H7 (cell line): ENCODE measurements at places on chromosomes 13 and 19. TPM values are rescaled to one million over a fixed set of nuclear protein-coding genes. Genes with fewer than 3 reads are reported as not detected.

DNA sequence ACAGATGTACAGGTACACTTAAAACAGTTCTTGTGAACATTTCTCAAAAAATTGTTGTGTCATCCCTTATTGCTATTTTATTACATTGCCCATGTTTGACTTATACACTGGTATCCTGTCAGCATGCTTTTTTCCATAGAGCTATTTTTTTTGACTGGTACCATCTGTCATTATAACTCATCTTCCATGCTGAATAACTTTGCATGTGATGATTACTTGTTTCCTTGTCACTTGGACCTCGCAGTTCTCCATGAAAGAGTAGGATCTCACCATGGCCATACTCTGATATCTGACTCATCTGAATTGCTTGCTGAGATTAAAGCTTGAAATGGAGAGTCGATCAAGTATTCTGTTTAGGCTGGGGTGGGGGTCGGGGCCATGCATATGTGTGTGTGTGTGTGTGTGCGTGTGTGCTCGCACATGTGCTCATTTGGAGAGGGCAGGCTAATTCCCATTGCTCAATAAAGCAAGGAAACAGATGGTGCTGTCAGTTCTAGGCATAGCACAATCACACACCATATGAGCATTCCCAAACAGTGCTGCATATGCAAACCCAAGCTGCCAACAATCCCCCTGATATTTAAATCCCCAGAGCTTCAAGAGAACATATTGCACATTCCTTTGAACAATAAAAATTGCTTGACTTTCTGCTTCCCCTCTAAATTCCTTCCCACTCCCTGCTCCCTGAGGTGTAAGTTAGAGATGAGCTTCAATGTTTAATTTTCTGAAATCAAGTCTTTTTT, 62.9 kb downstream of the NHLRC3 start:
- DNase-seq, result no peak

DNA sequence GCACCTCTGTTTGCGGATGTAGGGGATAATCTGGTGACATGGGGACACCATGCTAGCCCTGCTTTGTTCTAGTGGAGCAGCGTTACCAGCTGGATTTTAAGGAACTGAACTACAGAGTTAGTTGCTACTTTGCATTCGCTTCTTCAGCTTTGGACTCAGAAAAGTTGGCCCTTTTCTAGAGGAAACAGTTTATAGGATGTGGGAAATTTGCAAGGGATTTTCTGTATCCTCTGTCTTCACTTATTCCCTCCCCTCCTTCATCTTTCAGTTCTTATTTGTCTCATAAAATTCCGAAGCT, 2.1 kb downstream of the GATAD2A start:
- DNase-seq, result no peak

- no peak for DNase-seq
Measured at GRCh38 chr19:56170261-56170660, 5.5 kb upstream of the GALP start.

GRCh38 chr13:95247852-95248251, 53.4 kb downstream of the ABCC4 start:
- DNase-seq, result no peak

DNA sequence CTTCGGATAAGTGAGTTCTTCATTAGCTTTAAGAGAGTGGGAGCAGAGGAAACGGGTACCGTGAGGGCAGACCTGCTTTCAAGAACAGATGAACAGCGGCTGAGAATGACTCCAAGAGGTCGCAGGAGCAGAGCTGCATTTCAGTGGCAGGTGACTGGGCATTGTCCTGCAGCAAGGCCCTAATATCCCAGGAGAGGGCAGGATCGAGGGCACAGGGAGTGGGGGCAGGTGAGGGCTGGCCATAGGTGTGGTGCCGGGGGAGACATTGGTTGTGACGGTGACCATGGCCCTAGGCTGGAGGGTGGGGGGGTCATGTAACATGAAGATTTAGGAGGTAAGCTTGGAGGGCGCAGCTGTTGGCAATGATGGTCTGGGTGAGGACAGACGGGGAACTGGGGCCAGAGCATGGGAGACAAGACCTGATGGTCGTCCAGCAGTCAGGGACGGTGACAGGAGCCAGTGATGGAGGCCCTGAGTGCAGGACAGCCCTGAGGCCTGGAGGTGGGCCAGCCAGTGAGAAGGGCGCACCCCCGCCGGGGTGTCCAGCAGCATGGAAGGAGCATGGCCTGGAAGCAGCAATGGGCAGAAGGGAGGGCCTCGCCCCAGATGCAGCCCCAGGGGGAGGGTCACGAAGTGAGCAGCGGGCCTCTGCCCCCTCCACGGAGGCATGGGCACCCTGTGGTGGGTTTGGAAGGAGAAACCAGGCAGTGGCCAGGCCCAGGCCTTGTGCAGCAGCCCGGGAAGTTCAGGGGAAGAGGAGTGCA, 29.2 kb upstream of the LAMP1 start:
- DNase-seq, result peak; percentile 51

- DNase-seq, result peak; percentile 4
Measured at GRCh38 chr13:90968166-90968904, 379.2 kb upstream of the MIR17HG start.

GRCh38 chr19:58475714-58476497, at the start of gene ZNF446:
TSS of gene ZNF446 (plus strand) at chr19:58476352. CDS start at chr19:58477219, 867 bp downstream.
- peak; percentile 99 for DNase-seq

- DNase-seq, result no peak
Measured at GRCh38 chr13:44312834-44313551, 60.6 kb upstream of the SERP2 start.

DNA sequence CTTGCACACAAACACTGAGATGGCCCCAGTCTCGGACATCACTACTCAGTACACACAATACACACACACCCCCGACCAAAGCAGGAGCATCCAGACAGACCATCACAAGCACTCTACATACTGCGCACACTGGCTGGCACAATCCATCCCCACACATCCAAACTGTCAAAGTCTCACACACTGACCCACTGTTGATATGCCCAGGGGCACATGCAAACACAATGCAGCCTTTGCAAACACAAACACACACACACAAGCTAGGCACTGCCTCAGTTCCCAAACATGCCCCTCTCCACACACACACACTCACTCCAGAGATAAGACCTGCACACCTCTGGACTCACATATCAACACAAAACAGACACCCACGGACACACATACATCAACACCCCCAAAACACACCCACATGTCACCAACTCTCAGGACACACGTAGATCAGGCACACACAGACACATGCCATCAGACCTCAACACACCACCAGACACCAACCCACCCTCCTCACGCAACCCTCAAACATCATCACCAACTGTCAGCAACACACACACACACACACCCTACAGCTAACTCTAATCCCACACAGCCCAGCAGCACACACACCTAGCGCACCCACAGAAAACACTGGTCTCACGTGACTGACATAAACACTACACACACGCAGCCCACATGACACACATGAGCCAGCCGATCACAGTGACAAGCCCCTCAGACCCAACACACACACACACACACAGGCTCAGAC, 1.9 kb downstream of the BBC3 start:
- DNase-seq, result peak; percentile 30

DNA sequence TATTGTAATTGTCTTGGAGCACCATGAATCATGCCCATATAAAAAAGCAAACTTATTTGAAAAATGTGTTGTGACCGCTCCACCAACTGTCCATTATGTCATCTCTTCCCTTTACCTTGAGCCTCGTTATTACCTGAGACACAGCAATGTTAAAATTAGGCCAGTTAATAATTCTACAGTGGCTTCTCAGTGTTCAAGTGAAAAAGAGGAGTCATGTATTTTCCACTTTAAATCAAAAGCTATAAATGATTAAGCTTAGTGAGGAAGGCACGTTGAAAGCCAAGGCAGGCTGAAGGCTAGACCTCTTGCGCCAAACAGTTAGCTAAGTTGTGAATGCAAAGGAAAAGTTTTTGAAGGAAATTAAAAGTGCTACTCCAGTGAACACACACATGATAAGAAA, 210.5 kb downstream of the GPC6 start:
- no peak for DNase-seq

DNA sequence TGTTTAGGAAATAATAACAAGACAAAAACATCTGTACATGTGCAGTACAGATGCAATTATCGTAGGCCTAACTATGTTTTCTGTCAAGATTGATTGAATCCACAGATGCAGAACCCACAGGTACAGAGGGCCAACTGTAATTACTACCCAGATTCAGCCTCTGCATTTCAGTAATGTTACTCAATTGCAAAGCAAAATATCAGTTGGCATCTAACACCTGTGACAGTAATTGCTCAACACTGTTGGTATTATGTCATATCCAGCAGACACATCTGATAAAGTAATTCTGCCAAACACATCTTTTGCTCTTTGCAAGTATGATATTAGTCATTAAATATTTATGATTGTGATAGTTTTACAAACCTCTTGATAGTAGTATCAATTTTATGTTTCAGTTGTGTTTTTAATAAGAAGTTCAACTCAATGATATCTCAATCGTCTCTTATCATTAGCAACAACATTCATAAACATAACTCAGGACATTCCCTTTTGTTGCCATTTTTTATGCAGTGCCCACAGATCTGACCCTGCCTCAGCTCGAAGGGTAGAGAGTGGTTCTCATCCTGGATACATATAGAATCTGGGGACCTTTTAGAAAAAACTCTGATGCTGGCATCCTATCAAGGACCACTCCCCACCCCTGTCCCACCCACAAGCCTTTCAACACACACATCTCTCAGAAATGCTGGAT, 104.7 kb downstream of the MYCBP2 start:
- no peak for DNase-seq

DNA sequence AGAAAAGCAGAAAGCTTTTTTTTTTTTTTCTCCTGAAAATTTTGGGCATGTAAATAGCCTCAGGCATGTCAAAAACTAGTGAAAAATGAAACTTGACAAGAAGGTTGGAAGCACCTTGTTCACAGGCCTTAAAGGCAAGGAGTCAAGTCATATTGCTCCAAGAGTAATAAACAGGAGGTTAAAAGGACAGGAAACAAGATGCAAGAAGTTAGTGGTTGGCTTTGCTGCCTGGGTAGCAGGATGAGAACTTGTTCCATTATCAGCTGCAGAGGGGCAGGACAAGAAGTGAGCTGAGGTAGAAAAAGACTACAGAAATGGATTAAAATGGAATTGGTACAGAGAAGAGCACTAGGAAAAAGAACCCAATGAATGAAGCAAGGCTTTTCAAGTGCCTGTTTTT, 242.6 kb downstream of the DCT start:
- no peak for DNase-seq

DNA sequence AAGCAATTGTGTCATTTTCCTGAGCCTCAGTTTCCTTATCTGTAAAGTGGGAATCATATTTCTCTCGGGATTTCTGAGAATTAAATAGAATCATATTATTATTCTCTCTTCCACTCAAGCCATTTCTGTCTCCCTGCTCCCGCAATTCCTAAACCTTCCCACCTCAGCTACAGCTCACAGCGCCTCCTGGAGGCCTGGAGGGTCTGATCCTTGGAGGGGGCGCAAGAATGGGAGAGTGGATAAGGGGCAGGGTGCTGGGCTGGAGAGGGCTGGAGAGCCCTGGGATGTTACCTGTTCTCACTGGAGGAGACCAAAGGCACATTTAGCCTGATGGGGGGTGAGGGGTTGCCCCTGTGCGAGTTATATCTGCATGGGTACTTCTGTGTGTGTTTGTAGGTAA, 31.1 kb upstream of the CYP2S1 start:
- peak; percentile 78 for DNase-seq

DNA sequence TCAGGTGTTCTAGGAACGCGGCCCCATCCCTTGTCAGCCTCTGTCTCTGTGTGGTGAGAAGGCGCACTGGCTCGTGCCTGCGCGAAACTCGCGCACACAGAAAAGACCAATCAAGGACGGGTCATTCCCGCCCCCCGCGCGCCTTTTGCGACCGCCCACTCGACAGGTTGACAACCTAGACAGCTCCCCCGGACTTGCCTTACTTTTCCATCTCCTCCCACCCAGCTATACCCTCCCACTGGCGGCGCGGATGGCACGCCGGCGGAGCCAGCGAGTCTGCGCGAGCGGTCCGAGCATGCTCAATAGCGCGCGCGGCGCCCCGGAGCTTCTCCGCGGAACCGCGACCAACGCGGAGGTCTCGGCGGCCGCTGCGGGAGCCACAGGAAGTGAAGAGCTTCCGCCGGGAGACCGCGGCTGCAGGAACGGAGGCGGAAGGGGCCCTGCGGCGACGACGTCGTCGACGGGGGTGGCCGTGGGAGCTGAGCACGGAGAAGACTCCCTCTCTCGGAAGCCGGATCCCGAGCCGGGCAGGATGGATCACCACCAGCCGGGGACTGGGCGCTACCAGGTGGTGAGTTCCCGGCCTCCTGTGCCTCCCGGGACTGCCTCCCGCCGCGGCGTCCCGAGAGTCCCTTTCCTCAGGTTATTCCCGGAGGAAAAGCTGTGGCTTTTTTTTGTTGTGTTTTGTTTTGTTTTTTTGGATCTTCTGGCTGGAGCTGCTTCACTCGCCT, at the start of gene NDFIP2:
NDFIP2 (plus strand) TSS at position 202 of the 731 bp plus-strand sequence; CDS start at position 251, 49 bp downstream.
- DNase-seq, result peak; percentile 72

DNA sequence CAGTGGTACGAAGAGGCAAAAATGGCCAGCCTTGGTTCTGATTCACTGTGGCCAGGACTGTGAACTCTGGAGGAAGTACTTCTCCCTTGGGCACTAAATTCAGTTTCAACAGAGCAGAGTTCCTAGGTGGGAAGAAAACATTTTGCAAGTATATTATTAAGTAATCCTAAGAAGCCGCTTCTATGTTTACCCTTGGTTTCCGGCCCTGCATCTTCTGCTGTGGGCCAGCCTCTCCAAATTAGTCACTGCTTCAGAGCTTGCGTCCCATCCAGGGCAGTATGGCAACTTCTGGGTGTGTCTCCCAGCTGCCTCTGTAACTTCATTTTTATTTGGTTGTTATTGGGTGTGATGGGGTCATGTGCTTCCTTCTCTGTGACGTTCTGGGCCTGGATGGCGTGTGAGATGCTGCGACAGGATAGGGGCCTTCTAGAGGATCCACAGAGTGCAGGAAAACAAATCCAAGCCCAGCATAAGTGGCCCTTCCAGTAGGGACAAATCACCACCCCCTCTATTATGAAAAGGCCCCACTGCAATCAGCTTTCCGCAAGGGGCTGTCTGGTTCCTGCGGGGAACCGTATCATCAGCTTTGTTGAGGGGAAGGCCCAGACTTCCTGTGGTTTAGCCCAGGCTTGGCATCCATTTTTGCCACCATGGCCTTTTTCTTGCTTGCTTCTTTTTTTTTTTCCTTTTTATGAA, 55.1 kb upstream of the C1QTNF9 start:
- no peak for DNase-seq

- peak; percentile 99 for DNase-seq
Measured at GRCh38 chr19:47047763-47048405, 540 bp downstream of the TMEM160 start.

- DNase-seq, result no peak
Measured at GRCh38 chr13:47134939-47135489, 238.2 kb upstream of the HTR2A start.

DNA sequence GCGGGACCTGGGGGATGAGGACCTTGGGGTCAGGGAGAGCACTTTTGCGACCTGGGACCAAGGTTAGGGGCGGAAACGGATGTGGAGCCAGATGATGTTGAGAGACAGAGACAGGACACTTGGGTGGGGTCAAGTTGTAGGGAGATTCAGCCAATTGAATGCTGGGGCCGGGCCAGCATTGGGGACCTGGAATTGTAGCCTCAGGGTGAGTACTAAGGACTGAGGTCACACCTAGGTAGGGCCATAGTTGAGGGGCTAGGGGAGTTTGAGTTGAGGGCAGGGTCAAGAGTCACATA, 1.2 kb downstream of the ALKBH7 start:
- no peak for DNase-seq

The SLC7A9 gene
- not detected in 2 replicates for total RNA-seq

The KCNJ14 gene
- total RNA-seq, result 0.21 and 0.70 TPM in 2 replicates

The EBI3 gene
- total RNA-seq, result 0.10 and 0.67 TPM in 2 replicates

The GAPDHS gene
- total RNA-seq, result 0.07 TPM in 1 of 2 replicates, not detected in the other

The PSMC4 gene
- 153 and 227 TPM in 2 replicates for total RNA-seq

The SLITRK5 gene
- 0.55 and 0.85 TPM in 2 replicates for total RNA-seq

The FAM83E gene
- 3.8 and 4.0 TPM in 2 replicates for total RNA-seq

The CEBPA gene
- 3.2 and 4.8 TPM in 2 replicates for total RNA-seq

The MED4 gene
- 33.5 and 44.0 TPM in 2 replicates for total RNA-seq

The TUBB4A gene
- total RNA-seq, result 1.4 and 2.9 TPM in 2 replicates
